Activated CD4-positive, alpha-beta T cell treated with anti-CD3 and anti-CD28 coated beads, Interleukin-2, Interleukin-4, amounts not matched to agents 100 ng/mL and 50 ng/mL, durations not matched to agents 16 hours and 8 hours (primary cell): ENCODE measurements at places on chromosomes 6 and 20.
A peak's percentile ranks its signal among the peaks of the same experiment; 100 is the strongest.

- peak; percentile 26 for DNase-seq
Measured at GRCh38 chr6:12962987-12963386, 246.4 kb downstream of the PHACTR1 start.

- DNase-seq, result no peak
Measured at GRCh38 chr6:39239527-39240154, 10.4 kb upstream of the KCNK5 start.

DNA sequence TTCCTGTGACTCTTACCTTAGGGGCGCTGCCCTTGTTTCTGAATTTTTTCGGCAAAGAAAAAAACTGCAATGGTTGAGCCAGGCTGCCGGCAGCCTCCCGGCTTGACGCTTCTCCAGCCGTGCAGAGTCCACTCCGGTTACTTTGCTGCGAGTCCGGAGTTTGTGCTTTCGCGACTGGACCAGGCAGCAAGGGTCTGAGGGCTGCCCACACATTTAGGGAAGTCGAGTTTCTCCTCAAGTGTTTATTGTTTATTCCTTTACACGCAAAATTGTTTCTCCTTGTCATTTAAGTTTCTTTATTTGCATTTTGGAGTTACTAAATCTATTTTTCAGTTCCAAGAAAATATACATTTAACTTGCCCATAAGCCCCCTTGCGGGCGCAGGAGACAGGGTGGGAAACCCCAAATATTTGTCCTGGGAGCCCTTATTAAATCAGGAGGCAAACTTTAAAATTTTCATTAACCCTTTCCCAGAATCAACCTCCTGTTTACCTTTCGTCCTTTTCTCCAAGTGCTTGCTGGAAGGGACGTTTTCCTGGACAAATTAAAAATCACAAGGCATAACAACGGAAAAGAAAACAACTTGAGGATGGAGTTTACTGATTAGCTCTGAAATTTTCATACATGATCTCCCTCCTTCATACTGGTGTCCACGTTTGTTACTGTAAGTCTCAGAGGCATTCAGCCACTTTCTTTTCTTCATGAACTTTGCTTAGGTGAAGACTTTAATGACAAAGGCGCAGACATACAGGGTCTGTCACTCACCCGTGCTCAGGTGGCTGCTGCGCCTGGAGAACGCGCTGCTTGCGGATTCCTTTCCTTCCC lies 1.7 kb upstream of the PDE10A start:
- DNase-seq, result no peak

DNA sequence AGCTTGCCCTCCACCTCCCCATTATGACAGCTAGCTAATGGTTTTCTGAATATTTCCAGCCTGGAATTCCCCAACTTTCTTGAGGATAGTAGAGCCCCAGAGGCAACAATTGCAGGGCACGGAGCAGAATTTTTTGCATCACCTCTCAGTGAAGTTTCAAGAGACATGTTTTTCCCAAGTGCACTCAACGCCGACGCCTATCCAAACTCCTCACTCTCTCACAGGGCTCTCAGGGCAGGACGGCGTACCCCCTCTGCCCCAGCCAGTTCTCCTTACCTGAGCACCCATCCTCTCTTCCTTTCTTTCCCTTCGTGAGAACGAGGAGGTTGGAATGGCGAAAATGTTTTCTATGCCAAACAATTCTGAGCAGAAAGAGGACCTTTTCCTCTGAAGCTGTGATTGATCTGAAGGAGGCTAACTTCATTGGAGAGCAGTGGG lies 83.1 kb upstream of the FOXQ1 start:
- no peak for DNase-seq

DNA sequence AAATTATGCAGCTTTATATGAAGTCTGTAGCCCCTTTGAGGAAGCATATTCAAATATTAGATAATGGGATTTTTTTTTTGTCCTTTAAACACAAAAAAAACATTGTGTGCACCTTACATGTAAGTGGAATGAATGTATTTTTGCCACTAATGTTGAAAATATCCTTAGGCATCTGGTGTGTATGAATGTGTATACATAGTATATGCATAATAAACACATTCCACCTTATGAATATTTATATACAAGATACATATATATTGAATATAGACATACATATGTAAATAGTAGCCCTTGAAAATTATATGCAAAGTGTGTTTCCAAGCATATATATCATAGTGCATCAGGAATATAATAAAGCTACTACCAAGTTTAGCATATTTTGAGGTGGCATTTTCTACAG lies 94.8 kb downstream of the SOBP start:
- no peak for DNase-seq

GRCh38 chr20:57474205-57474604 lies 50.7 kb downstream of the CTCFL start:
- no peak for DNase-seq

DNA sequence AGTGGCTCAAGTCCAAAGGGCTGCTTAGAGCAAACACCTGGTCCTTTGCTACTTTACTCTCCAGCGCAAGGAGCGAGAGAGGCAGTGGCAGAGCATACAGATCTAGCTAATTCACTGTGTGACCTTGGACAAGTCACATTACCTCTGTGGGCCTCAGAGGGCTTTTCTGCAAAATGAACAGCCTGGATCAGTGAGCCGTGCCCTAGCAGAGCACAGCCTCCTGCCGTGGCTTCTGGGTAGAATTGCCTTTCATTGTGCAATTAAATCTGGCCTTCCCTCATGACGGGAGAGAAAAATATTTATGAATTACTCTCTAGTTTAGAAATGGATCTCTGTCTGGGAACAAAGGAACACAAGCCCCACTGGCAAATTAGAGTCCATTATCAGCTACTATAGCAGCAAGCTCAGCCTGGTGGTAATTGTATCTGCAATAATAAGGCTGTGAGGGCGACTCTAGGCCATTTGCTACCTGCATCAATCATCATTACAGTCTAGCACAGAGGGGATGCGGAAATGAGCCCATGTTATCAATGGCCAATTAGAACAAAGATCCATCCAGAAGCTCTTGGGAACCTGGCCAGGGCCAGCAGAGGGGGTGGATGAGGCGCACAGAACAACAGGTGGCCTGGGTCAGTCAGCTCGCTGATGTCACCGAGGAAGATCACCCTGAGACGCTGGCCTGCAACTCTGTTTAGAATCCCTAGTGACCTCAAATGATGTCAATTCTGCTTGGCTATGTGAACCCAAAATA lies 114.2 kb upstream of the LY86 start:
- no peak for DNase-seq

GRCh38 chr6:138803861-138804260 lies 8.0 kb downstream of the ECT2L start:
- DNase-seq, result no peak

DNA sequence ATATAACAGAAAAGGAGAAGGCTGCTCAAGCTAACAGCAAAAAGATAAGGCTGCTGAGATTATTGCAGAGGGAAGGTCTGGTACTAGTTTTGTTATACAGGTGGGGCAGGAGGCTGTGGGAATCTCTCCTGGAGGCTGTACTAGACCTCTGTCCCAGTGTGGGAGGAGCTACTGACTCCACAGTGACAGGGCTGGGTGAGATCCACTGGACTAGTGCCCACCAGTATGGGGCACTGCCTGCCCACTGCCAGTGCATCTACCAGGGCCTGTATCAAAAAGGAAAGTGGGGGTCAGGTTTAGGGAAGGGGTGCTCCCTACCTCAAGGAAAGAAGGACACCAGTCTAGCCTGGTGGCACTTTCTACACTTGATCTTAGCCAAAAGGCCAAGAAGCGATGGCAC lies 30.1 kb downstream of the GSTA2 start:
- DNase-seq, result no peak

- no peak for DNase-seq
Measured at GRCh38 chr20:53028337-53029007, 56.3 kb downstream of the TSHZ2 start.

GRCh38 chr20:18986146-18986830 lies 172.7 kb downstream of the SCP2D1 start:
- no peak for DNase-seq

GRCh38 chr6:107179004-107179403 lies 63.7 kb upstream of the BEND3 start:
- DNase-seq, result no peak

GRCh38 chr6:53014063-53014462 lies 19.0 kb upstream of the GSTA4 start:
- no peak for DNase-seq

DNA sequence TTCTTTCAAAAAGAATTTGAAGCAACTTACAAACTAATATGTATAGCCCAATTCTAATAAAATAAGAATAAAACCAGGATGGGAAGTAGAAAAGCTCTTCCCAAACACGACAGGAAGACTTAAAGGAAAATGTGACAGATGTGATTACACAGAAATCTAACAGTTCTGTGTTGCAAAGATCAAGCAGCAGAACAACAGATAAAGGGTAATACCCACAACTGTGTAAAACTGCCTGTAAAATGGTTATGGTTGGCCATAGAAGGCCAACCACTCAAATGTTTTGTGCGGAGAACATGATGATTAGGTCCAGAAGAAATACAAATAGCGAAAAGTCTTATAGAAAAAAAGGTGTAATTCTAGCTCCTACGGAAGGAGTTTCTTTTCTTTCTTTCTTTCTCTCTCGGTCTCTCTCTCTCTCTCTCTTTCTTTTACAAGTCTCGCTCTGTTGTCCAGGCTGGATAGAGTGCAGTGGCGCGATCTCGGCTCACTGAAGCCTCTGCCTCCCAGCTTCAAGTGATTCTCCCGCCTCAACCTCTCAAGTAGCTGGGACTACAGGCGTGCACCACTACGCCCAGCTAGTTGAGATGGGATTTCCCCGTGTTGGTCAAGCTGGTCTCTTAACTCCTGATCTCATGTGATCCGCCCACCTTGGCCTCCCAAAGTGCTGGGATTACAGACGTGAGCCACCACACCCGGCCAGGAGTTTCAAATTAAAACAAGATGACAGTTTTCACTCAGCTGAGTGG lies 128.5 kb downstream of the QRSL1 start:
- DNase-seq, result no peak

- no peak for DNase-seq
Measured at GRCh38 chr6:5139828-5140771, 55.0 kb downstream of the PPP1R3G start.

DNA sequence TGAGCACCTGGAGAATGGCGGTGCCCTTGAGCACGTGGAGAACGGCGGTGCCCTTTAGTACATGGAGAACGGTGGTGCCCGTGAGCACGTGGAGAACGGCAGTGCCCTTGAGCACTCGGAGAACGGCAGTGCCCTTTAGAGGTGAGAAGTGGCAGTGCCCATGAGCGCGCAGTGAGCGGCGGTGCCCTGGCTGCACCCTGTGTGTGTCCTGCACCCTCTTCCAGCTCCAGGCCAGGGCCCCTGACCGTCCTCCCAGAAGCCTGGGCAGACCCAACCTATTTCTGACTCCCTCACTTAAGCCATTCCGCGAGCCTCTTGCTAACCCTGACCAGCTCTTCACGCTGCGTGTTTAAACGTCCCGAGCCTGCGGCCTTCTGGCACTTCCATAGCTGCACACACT lies 151.3 kb downstream of the DLL1 start:
- no peak for DNase-seq

GRCh38 chr20:3251806-3252205 lies 12.8 kb upstream of the SLC4A11 start:
- no peak for DNase-seq

- no peak for DNase-seq
Measured at GRCh38 chr6:3749977-3750316, 1.6 kb downstream of the PXDC1 start.

GRCh38 chr6:35804996-35805736 lies at the start of gene LHFPL5:
TSS of gene LHFPL5 (plus strand) at chr6:35805352. CDS start at chr6:35805671, 319 bp downstream.
- peak; percentile 30 for DNase-seq

DNA sequence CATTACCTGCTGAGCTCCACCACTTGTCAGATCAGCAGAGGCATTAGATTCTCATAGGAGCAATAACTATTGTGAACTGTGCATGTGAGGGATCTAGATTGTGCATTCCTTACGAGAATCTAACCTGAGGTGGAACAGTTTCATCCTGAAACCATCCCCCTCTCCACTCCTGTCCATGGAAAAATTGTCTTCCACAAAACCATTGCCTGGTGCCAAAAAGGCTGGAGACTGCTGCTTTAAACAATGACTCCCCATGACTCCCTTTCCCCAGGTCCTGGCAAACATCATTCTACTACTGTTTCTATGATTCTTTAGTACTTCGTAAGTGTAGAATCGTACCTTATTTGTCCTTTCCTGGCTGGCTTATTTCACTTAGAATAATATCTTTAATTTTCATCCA lies 9.7 kb upstream of the DYNLRB1 start:
- no peak for DNase-seq

DNA sequence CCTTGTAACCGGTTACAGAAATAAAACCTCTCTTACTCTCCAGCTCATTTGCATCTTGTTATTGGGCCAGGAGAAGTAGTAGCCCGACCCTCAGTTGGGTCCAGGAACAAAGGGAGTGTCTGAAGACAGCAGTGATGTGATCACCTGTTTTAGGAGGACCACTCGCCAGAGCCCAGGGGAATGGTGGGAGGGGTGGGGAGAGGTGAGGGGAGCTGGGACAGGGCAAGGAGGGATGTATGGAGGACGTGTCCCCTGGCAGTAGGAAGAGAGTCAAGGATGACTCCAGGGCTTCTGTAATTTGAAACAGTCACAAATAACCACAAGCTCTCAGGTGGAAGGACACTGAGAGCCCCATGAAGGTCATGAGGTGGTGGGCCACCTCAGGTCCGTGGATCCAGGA lies 1.4 kb upstream of the PCMTD2 start:
- DNase-seq, result no peak

GRCh38 chr6:88107241-88107640 lies 58.9 kb downstream of the CNR1 start:
- no peak for DNase-seq

GRCh38 chr20:21615617-21616080 lies 89.8 kb upstream of the PAX1 start:
- peak; percentile 50 for DNase-seq

DNA sequence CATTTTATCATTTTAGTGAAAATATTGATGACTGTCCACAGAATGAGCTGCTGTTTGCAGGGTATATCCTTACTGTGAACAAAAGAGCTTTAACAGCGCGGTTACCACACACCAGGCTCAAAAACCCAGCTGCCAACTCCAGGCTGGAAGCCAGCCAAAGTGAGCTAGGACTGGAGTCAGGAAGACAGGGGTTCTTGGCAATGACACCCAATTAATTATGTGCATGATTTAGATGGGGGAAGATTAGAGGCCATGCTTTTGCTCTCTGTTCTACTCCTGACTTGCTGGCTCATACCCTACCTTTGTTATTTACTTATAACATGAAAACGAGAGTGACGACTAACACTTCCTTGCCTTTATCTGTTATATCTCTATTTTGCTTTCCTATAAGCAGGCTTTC lies 128.9 kb upstream of the SHLD1 start:
- no peak for DNase-seq
